Frontal cortex (tissue), 4 donors: ENCODE measurements at places on chromosomes 4 and X.
A peak's percentile ranks its signal among the peaks of the same experiment; 100 is the strongest.

GRCh38 chrX:13716905-13717304 lies 17.5 kb downstream of the TRAPPC2 start:
- no peak for DNase-seq

GRCh38 chrX:21056622-21057021 lies 317.6 kb upstream of the CNKSR2 start:
- no peak for DNase-seq

DNA sequence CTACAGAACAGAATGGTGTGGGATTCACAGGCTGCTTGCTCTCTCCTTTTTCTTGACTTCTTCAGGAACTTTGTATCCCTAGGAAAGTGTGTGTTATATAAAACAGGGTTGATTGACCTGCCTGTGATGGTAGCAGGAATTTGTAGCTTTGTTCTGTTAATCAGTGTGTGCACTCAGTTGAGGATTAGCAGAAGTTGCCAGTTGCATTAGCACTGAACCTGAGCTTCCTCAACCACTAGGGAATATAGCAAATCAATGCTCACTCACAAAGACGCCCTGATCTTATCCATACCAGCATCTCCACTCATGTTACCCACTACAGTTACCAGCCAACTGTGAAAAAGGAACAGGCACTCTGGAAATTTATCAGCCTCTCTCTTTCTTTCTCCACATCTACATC lies 319.1 kb upstream of the EMCN start:
- no peak for DNase-seq

DNA sequence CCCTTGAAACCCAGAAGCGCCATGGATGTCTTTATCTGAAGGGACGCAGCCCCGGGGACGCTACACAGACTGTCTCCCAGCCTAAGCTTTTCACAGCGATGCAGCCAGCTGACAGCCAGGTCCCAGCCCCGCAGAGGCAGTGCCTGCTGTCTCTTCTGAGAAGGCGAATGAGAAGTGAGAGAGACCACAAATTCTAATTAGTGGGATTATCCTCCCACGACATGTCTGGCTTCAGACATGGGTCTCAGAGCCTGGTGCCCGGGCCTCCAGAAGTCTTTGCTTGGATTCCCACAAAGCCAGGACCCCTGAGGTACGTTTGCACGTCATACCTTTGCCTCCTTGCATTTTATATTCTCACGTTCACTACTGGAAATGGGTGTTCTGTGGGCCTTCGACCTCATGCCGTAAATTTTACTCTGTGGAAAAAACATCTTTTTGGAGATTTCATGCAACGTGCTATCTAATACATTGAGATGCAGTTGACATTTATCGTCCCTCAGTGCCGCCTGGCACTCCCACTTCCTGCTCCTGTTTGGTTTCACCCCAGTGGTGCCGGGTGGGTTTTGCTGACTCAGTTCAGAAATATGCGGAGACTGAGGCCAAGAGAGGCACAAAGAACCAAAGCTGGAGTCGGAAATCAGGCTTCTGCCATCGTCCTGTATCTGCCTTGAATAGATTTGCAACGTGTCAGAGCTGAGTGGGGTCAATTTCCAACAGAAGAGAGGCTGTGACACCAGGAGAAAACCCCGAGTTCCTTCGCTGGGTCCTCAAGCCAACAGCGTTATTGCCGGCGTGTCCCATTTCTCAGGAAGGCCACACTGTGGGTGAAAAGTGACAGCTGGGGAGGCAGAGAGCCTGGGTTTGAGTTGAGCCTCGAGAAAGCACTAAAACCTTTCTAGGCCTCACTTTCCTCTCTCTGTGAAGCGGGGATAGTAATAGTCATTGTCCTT lies 114.4 kb downstream of the STK32B start:
- DNase-seq, result no peak

GRCh38 chr4:184763150-184763780 lies 29.4 kb upstream of the CENPU start:
- DNase-seq, result no peak

DNA sequence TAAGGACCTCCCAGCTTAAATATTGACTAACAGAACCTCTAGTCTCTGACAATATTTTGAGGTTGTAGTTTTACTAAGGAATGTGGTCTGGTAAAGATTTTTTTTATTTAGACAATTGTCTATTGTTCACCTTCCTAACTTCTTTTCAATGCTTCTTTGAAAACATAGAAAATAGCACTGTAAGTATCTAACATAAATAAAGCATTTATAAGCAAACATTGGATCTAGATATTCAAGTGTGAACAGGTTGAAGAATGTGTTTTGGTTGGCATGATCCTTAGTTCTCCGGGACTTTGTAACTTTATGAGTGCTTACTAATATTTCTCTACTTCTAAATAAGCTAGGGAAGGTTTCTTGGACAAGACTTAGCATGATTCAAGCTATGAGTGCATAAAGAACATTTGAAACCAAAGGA lies 285.4 kb upstream of the ARSJ start:
- DNase-seq, result no peak

GRCh38 chrX:105753411-105753810 lies 68.9 kb upstream of the NRK start:
- DNase-seq, result no peak

GRCh38 chr4:38532908-38533499 lies 131.0 kb upstream of the KLF3 start:
- no peak for DNase-seq

GRCh38 chrX:368811-369562 lies 17.7 kb downstream of the PPP2R3B start:
- no peak for DNase-seq

- no peak for DNase-seq
These were observed 86.9 kb upstream of the PHOX2B start for GRCh38 chr4:41835321-41835995.

- DNase-seq, result no peak
These were observed 46.1 kb upstream of the MAGEC2 start for GRCh38 chrX:142251202-142251601.

DNA sequence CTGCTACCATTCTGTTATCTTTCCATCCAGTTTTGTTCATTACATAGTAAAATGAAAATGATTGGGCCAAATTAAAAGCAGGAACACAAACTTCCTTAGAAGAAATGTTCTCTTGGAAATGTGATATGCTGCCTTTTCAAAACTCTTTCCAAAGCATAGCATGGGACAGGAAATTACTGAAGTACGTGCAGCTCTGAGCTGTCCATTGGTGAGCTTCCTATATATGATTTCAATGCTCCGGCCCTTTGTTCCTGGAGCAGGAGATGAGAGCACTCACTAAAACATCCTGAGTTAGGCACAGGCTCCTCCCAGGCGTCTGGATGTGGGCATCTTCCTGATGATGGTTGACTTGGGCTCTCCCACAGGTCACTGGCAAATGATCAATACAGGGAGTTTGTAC lies 33.0 kb upstream of the ANXA3 start:
- DNase-seq, result no peak

GRCh38 chr4:82357640-82358039 lies 16.2 kb downstream of the HNRNPD start:
- DNase-seq, result no peak

- DNase-seq, result no peak
These were observed 19.7 kb downstream of the GRIA3 start for GRCh38 chrX:123203772-123204171.

DNA sequence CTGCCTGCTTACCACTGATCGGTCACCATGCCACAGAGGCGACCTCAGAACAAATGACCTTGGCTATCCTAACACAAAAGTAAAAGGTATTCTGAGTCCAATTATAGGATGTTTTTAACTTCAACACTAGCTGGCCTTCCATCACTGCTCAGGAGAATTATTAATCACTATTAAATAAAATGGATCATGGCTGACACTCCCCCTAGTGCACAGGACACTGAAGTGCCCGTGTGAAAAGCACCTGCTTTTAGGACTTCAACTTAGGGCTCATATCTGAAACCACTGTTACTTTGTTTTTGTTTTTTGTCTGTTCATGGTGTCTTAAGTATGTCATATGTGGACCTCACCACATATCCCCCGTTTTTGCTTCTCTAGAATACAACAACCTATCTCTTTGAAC lies 33.9 kb downstream of the STX18 start:
- no peak for DNase-seq

DNA sequence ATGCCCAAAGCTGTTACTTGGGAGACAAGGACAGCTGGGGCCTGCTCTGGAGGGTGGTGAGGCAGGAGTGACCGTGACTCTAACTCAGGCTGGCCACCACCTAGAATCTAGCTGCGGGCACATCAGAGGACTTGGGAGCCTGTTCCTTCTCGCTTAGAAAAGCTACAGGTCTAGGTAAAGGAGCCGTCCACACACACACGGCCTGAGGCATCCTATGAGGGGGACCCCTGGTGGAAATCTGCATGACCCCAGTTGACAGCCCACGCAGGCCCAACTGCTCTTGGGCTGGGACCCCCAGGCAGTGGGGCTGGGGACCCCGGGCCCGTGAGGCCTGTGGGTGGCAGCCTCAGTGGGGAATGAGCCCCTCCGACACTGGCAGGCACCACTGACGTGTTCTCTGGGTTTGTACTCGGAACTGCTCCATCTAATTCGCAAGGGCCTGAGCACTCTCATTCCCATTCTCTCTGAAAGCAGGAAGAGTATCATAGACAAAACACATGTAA lies 75.6 kb downstream of the ACOX3 start:
- DNase-seq, result no peak

DNA sequence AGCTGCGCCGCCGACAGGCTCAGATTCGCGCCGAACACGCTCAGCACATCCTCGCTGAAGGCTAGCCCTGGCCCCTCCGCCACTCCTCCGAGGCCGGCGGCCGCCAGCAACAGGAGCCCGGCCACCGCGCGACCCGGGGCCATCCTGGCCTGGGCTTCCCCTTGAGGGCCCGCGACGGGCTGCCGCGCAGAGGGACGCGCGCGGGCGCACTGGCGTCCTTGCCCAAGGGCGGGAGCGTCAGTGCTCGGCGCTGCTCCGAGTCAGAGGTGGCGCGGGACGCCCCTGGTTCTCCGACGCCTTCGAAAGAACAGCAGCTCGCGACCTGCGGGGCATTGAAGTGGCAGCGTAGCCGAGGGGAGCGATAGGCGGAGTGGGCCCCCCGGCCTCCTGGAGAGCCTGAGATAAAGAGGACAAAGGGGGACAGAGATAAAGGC lies 745 bp downstream of the SLC39A8 start:
- DNase-seq, result peak; percentile 50

- no peak for DNase-seq
These were observed 1.9 kb downstream of the DHRSX start for GRCh38 chrX:2498781-2499302.

GRCh38 chr4:23856630-23857029 lies 33.2 kb downstream of the PPARGC1A start:
- DNase-seq, result no peak

GRCh38 chr4:139718833-139719232 lies 53.2 kb downstream of the MGST2 start:
- DNase-seq, result no peak

- DNase-seq, result no peak
These were observed 90.5 kb downstream of the ELOVL6 start for GRCh38 chr4:110107866-110108265.

DNA sequence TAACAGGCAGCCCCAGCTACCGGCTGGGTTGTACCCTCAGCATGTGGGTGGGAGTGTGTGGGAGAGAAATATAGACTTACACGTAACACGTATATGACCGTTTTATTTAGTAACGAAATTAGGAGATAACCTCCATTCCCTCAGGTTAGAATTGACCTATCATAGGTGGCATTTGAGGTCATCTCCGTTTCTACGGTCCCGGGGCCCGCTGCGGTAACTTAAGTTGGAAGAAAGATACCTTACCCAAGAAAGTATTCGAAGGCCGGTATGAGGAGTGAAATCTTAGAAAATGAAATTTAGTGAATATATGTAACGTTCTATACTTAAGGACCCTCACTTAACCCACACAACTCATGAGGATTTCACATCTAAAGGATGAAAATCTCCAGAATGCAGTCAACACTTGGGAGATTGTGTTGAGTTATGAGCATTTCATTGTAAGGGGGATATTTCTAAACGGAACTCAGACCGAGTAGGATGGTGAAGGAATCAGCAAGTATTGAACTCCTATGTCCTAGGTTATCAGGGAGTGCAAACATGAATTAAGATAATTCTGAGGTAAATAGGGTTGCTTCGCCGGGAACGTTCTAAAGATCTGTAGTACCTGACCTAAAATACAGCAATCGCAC lies 891 bp downstream of the CISD2 start:
- DNase-seq, result peak; percentile 22

- DNase-seq, result no peak
These were observed 211.6 kb upstream of the DKK2 start for GRCh38 chr4:107247738-107248137.

DNA sequence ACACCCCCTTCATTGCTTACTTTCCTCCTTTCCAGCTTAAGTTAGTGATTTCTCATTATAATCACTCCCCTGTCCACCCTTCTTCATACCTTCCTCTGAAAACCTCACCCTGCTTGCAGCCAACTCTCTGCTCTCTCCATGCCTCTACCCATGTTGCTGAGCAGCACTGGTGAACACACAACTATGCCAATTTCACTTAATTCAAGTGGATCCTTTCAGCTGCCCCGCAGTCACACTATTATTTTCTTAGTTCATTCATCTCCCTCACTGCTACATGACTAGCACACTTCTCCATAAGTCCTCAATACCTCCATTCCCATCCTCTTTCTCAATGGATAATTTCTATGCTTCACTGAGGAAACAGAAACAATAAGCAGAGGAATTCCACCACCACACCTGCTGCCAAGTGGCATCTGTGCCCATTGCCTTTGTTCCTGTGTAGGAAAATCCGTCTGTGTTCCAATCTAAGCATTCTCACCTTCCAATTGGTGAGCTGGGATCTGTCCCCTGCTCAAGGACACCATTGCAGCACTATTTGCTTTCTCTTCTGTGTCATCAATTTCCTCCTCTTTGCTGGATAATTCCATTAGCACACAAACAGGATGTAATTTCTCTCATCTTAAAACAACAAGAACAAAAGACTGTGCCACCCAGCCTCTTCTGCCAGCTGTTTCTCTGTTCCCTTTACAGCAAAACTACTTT lies 25.2 kb upstream of the PRSS48 start:
- DNase-seq, result no peak

DNA sequence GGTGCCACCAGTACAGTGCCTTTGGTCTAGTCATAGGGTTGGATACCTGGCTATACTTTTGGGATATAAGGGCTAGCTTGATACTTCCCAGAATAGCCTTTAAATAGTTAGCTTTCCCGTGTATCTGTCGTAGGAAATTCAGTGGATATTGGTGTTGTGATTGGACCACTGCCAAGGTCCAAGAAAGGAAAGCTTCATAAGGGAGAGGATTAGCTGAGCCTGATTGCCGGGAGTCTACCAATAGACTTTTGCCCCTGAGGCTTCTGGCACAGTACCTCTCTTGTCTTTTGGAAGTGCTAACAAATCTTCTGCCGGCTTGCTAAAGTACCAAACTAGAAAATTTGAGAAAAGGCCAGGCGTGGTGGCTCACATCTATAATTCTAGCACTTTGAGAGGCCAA lies 350.6 kb downstream of the CHIC1 start:
- no peak for DNase-seq

DNA sequence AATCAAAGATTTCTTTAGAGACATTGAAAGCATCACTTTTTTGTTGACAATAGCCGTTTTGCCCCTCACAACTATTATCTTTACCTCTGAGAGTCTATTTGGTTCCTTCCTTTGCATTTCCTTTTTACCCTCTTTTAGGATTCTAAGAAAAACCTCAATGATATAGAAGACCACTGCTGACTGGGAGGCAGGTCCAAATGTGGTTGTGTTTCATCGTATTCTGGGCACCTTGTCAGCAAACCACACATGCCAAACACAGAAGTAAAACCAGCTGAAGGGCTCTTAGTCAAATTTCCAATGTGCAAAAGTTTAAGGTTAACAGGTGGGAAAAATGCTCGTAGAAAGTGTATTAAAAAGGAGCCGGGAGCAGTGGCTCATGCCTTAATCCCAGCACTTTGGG lies 5.1 kb upstream of the PRMT9 start:
- DNase-seq, result no peak
